ENCODE measurements at places on chromosomes 2 and 18.

DNA sequence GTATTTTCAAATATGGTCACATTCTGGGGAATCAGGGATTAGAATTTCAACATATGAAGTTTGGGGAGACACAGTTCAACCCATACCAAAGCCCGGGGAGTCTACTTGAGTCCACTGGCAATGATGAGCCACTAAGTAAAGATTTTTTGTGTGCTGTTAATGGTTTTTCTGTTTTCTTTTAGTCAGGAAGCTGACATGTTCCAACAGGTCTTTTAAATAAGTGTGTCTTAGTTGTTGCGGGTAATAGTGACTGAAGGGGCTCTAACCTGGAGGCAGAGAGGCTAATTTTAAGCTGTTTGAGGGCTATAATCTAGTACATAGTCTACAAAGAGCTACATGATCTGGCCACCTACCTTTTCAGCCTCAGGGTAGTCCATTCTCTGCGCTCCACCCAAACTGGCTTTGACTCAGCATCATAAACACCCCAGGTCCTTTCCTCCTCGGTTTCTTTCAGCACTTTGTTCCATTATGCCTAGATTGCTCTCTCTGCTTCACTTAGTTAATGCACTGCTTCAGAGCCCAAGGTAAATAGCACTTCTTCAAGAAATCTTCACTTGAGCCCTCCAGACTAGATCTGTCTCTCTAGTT, 17.6 kb upstream of the UBE2E3 start:
- DNase-seq, result no peak

DNA sequence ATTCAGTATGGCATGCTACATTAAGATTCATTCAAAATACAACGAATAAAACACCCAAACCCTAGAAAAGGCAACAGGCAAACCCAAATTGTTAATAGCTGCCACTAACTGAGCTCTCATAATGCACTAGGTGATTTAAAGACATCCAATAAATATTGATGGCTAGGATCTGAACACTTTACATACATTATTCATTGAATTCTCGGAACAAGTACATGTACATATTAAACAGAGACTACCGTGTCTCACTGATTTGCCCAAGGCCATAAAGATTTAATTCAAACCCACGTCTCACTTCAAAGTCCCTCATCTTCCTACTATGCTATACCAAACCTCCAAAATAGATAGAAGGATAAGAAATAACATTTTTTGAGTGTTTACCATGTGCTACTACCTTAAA, 42.1 kb downstream of the THOC1 start:
- DNase-seq, result no peak

- DNase-seq, result no peak
These were observed 75.8 kb downstream of the NRP2 start for GRCh38 chr2:205758051-205758450.

GRCh38 chr2:25274868-25275574, 66.7 kb downstream of the DNMT3A start:
- peak; percentile 69 for DNase-seq

- no peak for DNase-seq
These were observed 32.8 kb downstream of the FOSL2 start for GRCh38 chr2:28425464-28425835.
